ENCODE measurements at places on chromosomes 12 and 14.
A peak's percentile ranks its signal among the peaks of the same experiment; 100 is the strongest.

DNA sequence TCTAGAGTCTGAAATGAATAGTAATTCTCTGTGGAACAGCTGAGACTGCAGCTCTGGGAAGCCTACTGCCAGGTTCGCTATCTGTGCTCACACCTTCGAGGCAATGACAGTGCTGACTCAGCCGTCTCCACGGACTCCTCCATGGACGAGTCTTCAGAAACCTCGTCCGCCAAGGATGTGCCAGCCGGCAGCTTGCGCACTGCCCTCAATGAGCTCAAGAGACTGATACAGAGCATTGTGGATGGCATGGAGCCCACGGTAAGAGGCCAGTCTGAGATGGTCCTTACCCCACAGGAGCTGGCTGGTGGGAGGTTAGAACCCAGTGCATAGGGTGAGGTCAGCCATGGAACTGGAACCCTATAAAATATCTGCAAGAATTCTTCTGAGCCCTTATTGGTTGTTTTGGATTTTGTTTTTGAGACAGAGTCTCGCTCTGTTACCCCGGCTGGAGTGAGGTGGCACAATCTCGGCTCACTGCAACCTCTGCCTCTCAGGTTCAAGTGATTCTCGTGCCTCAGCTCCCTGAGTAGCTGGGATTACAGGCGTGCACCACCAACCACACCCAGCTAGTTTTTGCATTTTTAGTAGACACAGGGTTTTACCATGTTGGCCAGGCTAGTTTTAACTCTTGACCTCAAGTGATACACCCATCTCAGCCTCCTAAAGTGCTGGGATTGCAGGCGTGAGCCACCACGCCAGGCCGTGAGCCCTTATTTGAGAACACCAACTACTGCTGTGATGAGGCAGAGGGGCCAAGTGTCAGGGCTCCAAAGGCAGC is 43.9 kb downstream of the RAB35 start:
- no peak for DNase-seq

DNA sequence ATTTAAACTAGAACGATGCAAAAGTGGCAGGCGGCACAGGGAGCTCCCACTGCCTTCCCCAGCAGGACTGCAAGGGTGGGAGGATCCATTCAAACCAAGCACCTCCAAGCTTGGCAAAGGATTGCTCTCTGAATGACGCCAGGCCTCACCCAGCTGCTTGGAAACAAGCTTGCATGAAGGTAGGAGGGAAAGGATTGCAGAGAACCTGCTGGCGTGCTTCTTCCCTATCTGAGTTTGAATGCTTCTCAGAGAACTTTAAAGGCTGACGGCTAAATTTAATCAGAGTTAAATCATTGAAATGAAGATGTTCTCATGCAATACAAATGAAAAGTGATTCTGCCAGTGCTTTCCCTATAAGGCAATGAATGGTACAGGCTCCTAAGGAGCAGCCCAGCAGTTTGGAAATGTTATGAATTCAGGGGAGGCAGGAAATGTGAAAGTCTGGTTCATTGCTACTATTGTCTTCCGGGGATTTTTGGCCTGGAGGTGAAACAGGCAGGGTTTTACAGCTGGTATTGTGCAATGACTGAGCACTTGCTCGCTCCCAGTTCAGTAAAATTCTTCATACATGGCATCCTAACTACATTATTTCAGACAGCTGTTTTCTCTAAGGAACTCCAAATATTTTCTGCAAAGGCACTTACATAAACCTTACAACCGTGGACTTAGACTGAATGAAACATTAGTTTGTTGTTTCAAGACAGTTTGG is 31.9 kb upstream of the DUSP6 start:
- DNase-seq, result no peak

DNA sequence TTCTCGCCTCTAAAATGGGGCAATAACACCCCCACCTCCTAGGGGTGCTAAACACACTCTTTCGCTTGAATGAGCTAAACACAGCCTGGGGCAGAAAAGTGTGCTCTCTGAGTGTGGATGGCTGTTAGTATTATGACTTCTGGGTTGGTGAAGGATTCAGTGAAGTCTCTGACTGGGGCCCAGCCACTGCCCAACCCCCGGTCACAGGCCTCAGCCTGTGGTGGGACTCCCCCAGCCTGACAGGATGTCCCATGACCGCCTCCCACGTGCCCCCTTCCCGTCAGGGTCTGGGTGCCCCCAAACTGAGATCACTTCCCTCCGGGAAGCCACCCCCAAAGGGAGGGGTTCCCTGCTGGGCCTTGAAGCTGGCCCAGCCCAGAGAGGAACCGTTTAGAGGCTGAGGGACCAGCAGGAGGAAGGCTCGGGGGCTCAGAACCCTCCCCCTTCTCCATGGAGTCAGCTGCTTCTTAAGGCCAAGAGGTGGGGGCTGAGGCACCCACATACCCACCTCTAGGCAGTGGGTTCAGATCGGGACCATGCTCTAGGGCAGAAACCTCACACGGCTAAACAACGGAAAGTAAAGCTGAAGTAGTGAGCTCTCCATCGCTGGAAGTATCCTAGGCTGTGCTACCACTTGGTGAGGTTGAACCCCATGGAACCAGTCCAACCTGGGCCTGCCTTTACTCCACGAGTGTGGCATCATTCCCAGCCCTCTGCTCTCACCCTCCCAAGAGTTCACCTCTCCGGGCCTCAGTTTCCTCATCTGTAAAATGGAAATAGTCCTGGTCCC is 13.8 kb downstream of the DTX1 start:
- no peak for DNase-seq

DNA sequence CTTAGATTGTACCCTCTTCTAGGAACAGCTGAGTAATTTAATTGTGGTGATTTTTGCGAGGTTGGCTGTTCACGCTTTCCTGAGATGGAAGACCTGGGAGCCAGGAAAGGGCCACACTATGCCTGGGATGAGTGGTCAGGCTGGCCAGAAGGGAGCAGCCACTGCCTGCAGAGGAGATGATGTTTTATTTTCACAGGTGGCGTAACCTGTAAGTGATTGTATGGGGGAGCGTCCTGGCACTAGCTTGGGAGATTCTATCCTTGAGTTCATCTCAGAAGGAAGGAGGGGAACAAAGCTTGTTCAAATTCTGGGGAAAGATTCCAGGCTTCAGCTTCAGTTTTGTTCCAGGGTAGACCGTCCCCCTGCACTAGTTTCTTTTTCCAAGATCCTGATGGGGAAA is 1.2 kb downstream of the RPH3A start:
- no peak for DNase-seq

- no peak for DNase-seq
Observed at GRCh38 chr12:94500831-94501567, 41.3 kb upstream of the CEP83 start.

- no peak for DNase-seq
Observed at GRCh38 chr14:100893228-100893601, 10.3 kb downstream of the RTL1 start.

DNA sequence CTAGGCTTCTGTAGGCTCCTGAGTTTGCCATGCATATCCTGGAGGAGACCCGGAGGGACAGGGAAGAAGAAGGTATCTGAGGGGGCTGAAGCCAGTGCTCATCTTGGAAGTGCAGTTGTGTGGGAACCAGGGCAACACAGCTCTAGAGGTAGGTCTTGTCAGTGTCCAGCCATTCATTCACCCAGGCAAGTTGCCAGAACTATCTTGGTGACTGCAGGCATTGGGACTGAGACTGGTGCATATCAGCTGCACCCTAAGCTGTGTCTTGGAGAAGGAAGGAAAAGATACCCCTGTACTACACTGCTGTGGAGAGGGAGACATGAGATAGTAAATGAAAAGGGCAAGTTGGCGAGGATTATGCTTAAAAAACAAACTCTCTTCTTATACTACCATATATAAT is 4.9 kb upstream of the WIF1 start:
- no peak for DNase-seq

- DNase-seq, result no peak
Observed at GRCh38 chr14:104788873-104789663, 6.5 kb downstream of the AKT1 start.

GRCh38 chr14:52299692-52300278 is 14.3 kb upstream of the PTGER2 start:
- no peak for DNase-seq

DNA sequence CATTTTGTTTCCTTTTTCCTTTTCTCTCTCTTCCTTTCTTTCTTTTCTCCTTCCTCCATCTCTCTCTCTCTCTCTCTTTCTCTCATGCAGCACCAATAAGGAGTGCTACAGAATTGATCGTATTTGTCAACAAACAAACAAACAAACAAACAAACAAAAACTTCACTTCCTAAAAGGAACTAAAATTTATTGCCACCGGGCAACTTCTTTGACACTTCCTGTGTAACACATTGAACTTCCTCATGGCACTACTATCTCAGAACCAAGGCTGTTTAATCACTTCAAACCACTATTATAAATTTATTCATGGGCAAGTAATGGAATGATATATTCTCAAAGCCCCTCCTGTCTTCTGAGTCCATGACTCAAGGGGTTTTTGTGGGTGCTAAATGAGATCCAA is 51.3 kb downstream of the SERPINA3 start:
- no peak for DNase-seq

GRCh38 chr12:65740873-65741600 is 83.2 kb upstream of the HMGA2 start:
- DNase-seq, result peak; percentile 70

DNA sequence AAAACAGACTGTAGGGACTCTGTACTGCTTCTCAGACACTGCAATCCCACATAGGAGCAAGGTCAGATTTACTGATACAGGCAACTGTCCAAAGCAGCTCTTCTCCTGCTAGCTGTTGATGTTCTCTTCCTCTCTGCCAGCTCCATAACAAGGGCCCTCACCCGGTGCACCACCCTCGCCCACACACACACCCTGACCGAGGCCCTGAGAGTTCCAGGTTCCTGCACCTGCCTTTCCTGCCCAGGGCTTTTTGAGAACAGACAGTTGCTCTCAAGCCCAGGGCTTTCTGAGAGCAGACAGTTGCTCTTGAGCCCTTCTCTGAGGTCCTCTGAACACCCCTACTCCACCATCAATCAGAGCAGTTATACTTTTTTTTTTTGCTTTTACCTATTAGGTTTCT is 233.8 kb upstream of the GARIN6 start:
- no peak for DNase-seq

GRCh38 chr14:36976571-36977023 is 195.8 kb downstream of the SLC25A21 start:
- DNase-seq, result no peak

DNA sequence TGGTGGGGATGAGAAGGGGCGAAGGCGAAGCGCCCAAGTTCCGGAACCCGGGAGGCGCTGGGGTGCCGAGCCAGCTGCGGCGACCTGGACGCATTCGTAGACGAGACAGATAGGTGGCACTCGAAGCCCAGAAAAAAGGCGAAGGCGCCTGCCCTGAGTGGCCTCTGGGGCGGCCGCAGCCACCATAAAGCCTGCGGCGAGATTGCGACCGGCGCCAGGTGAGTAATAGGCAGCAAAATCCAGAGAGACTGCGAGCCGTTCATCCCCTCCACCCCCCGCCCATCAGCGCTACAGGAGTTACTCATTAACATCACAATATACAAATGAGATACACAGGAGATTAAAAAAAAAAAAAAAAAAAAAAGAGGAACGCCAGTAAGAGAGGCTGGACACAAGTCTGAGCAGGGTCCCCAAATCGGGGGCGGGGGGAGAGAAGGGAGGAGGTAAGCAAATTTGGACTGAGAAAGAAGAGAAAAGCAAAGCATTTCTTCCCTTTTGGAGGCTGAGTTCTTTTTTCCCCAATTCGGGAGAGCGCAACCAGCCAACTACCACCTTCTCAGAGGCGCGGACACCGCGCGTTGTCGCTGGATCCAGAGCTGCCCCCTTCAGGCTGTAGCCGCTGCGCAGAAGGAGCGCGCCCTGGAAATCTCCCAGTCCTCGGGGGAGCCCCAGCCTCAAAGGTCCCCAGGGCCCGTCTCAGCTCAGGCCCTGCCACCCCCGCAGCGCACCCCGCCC is 15.7 kb downstream of the TBX3 start:
- no peak for DNase-seq

- peak; percentile 54 for DNase-seq
Observed at GRCh38 chr12:104456950-104457745, 400 bp downstream of the CHST11 start.

DNA sequence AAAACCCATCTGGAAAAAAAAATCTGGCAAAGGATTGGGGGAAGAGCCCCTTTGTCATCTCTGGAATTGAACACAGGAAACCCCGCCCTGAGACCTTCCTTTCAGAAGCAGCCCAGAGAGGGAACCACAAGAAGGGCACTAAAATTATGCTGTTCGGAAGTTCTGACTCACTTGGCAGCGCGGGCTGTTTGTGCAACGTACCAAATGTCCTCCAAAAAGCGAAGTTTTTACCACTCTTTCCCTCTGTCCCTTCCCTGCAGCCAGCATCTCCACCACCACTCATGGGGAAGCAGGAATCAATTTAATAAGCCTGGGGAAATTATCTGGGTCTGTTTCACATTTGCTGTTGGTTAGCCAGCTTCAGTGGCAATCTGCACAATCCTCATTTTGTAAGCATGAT is 3.2 kb upstream of the SYNE3 start:
- peak; percentile 64 for DNase-seq

GRCh38 chr14:61841145-61841544 is 78.9 kb downstream of the SNAPC1 start:
- no peak for DNase-seq

- DNase-seq, result no peak
Observed at GRCh38 chr12:40015345-40015744, 90.5 kb downstream of the SLC2A13 start.

DNA sequence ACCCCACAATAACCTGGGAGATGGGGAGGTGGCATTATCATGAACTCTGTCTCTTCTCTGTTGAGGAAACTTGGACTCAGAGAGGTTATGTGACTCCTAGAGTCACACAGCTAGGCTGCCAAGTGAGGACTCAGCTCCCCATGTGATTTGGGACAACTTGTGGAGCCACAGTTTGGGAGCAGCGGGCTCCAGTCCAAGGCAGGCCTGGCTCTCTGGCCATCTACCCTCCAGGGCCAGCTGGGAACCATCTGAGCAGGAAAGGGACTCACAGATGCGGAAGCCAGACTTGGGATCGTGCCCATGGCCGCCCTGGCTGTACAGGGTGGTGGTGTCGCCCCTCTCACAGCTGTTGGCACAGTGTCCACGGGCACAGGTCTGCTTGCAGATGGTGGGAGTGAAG is 59.1 kb downstream of the ISCA2 start:
- no peak for DNase-seq

All from activated T-helper 2 cell treated with anti-CD3 and anti-CD28 coated beads, Interferon-gamma antibody, Interleukin-2, Interleukin-4, amounts not matched to agents 10 μg/mL and 5 μg/mL and 100 μg/mL, durations not matched to agents 14 hours and 24 hours and 36 hours (primary cell).